ENCODE measurements at places on chromosomes 1 and 21. TPM values are rescaled to one million over a fixed set of nuclear protein-coding genes. Genes with fewer than 3 reads are reported as not detected.

DNA sequence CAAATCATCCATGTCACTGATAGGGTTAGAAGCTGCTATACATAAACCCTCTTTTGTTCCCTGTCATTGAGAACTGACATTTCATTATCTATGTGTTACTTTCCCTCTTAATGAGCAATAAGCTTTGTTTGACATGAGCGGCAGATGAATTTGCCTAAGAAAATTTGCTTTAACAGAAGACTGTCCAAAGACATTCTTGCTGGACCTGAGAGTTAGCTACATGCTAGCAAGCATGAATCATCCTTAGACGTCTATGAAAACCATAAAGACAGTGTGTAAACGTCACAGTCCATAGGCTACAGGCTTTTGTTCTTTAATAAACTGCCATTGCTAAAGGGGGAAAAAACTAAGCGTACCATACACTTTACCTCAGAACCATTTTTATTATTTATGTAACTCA, 73.1 kb downstream of the TNFSF4 start:
- H3K4me1 ChIP-seq: no peaks in the 10 kb centered on the region
- no peak overlapping the region for H3K4me3 ChIP-seq
- no peak overlapping the region for H3K27ac ChIP-seq
- H3K36me3 ChIP-seq: no peaks in the 10 kb centered on the region
- no peak for DNase-seq
- H3K27me3 ChIP-seq: no peaks in the 10 kb centered on the region

GRCh38 chr21:46161633-46162592, 6.5 kb upstream of the FTCD start:
- H3K36me3 ChIP-seq: no peaks in the 10 kb centered on the region
- no peak overlapping the region for H3K27ac ChIP-seq
- peaks cover 25% of the 10 kb centered on the region for H3K27me3 ChIP-seq
- no peak for DNase-seq

DNA sequence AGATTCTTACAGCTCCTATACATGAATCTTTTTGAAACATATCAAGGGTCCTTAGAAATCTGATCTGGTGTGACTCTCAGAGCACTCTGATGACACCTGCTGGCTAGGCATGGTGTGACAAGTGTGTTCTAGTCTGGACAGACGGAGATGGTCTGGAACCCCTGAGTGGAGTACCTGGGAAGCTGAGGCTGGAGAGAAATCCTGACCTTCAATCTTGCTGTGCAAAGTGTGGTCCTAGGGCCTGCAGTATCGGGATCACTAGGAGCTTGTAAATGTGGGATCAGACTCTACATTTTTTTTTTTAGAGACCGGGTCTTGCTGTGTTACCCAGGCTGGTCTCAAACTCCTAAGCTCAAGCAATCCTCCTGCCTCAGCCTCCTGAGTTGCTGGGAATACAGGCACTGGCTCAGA, 78.6 kb upstream of the SOD1 start:
- H3K27ac ChIP-seq: no peak overlapping the region
- no peak overlapping the region for H3K4me3 ChIP-seq
- no peaks in the 10 kb centered on the region for H3K27me3 ChIP-seq
- H3K4me1 ChIP-seq: no peaks in the 10 kb centered on the region
- peak; percentile 67 for DNase-seq

PIGP gene
- total RNA-seq: 36.7 TPM

- peaks cover 13% of the 10 kb centered on the region for H3K27me3 ChIP-seq
- H3K4me3 ChIP-seq: no peak overlapping the region
- DNase-seq: no peak
- no peak overlapping the region for H3K27ac ChIP-seq
Observed at GRCh38 chr1:18182398-18183160, 75.0 kb downstream of the IGSF21 start.

TP73 gene
- 2.2 TPM for total RNA-seq

OR2T35 gene
- total RNA-seq: not detected

- H3K4me3 ChIP-seq: no peak overlapping the region
- DNase-seq: no peak
- H3K27me3 ChIP-seq: no peaks in the 10 kb centered on the region
- H3K4me1 ChIP-seq: peaks cover 23% of the 10 kb centered on the region
- H3K27ac ChIP-seq: peak overlapping the region; percentile 58
Observed at GRCh38 chr1:229196404-229197264, 74.3 kb upstream of the RAB4A start.

DNA sequence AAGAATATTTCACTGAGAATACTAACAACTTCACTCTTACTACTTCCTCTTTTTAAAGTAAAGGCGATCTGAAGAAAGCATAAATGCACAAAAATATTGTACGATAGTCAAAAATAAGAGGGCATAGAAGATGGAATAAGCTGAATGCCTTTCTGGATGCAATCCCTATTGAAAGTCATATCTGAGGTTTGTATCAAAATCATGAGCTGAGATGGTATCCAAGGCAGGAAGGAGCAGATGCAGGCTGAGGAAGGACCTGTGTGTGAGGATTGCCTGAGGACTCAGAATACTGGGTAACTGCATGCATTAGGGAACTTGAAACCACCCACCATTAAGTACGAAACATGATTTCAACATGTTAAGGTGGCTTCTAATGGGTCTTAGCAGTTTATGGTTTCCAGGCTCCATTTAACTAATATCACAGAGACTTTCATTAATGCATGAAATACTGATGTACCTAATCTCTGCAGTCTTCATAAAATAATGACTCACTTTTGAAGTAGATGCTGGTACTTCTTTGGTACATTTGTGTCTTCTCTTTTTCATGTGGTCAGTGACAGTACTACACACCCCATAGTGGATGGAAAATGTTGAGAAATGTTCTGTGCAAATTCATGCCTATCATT, 29.6 kb upstream of the RGS1 start:
- peaks cover 30% of the 10 kb centered on the region for H3K4me1 ChIP-seq
- no peak overlapping the region for H3K4me3 ChIP-seq
- no peaks in the 10 kb centered on the region for H3K27me3 ChIP-seq
- no peak overlapping the region for H3K27ac ChIP-seq
- H3K36me3 ChIP-seq: no peaks in the 10 kb centered on the region

FASLG gene
- total RNA-seq: not detected

GRCh38 chr21:26282058-26282457, 111.5 kb upstream of the APP start:
- no peaks in the 10 kb centered on the region for H3K36me3 ChIP-seq
- H3K4me1 ChIP-seq: no peaks in the 10 kb centered on the region
- H3K27ac ChIP-seq: no peak overlapping the region
- DNase-seq: no peak

FTCD gene
- total RNA-seq: not detected

LRRN2 gene
- not detected for total RNA-seq

DNA sequence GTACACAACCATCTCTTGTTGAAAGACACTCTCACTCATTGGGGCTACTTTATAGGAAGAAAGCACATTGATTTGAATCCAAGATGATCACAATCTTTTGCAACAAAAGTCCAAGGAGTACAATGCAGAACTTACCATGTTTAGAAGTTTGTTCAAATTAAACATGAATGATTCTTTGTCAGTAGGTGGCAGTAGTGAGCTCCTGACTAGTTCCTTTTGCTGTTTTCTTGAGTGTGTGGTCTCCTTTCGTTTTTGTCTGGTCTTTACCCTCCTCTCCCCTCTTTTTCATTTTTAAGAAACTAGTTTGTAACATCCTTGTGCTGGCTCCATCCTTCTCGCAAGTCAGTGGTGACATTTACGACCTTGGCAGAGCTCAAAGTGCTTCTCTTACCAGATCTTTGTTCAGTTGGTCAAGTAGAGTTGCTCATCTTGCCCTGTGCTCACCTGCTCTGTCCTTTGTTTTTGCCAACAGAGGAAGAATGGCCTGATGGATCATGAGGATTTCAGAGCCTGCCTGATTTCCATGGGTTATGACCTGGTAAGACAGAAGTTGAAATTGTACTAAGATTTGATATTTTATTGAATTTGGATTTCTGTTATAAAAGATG, 35.7 kb upstream of the MTR start:
- no peaks in the 10 kb centered on the region for H3K36me3 ChIP-seq
- H3K27me3 ChIP-seq: no peaks in the 10 kb centered on the region
- no peak overlapping the region for H3K27ac ChIP-seq

MAP1LC3C gene
- not detected for total RNA-seq

DNA sequence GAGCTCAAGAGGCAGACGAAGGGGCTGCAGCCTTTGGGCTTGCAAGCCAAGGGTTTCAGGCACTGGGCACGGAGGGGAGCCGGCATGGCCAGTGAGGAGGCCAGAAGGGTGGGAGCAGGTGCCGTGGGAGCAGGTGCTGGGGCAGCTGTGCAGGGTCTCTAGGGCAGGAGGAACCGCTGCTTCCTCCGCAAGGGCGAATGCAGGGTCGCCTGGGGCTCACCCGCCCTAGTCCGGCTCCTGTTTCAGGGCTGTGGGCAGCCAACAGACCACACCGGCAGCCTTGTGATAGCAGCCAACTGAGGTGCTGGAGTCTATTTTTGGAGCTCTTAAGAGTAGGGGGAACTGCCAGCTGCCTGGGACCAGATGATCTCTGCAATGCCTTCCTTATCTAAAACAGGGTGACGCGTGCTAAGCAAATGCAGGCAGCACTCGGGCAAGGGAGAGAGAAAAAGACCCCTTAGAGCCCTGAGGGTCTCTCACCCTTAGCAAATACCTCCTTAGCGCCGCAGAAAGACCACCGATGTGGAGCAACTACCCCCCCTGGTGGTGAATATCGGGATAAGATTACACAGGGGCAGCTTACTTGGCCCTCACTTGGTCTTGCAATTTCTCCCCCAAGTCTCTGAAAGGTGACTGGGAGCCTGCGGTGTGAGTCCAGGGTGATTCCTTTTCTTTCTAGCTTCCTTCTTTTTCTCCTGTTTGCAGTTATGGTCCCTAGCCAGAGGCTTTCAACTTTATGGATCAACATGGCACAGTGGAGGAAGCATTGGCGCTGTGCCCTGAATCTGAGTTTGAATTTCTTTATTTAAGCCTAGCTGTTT, 20.7 kb upstream of the MAPKAPK2 start:
- H3K4me3 ChIP-seq: no peak overlapping the region
- no peak overlapping the region for H3K27ac ChIP-seq
- H3K27me3 ChIP-seq: peaks cover 6% of the 10 kb centered on the region
- DNase-seq: peak; percentile 69

DNA sequence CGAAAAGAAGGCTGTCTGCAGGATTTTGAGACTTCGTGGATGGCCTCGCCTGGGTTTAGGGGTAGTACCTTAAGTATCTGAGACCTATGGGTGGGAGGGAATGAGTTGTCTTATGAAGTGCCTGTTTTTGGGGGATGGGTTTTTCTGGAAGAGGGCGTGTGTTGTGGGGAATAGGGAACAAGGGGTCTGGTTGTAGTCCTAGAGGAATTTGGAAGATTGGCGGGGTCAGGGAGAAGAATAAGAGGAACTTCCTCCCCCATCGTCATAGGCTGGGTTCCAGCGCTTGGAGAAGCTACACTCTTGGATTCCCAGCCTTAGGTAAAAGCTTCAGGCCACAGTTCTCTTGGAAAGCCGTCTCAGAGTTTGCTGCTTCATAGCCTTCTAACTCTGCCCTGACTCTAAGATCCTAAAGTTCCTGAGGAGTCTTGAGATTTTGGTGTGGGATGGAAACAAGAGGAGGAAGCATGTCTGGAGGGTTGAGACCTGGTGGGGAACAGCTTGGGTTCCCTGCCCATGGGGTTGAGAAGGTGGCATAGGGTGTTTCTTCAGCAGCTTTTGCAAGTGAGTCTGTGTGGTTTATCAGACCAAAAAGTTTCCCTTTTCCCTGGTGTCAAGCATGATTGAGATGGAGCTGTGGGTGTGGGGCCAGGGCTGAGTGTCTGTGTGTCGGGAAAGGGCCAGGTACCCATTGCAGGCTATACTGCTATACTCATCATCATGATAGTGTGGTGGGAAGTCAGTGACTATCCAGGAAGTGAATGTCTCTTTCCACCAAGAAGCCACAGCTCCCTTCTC, 1.8 kb downstream of the VANGL2 start:
- H3K27me3 ChIP-seq: no peaks in the 10 kb centered on the region
- peaks cover 17% of the 10 kb centered on the region for H3K4me1 ChIP-seq
- H3K27ac ChIP-seq: no peak overlapping the region
- DNase-seq: no peak
- no peak overlapping the region for H3K4me3 ChIP-seq
- peaks cover 2% of the 10 kb centered on the region for H3K36me3 ChIP-seq

DNA sequence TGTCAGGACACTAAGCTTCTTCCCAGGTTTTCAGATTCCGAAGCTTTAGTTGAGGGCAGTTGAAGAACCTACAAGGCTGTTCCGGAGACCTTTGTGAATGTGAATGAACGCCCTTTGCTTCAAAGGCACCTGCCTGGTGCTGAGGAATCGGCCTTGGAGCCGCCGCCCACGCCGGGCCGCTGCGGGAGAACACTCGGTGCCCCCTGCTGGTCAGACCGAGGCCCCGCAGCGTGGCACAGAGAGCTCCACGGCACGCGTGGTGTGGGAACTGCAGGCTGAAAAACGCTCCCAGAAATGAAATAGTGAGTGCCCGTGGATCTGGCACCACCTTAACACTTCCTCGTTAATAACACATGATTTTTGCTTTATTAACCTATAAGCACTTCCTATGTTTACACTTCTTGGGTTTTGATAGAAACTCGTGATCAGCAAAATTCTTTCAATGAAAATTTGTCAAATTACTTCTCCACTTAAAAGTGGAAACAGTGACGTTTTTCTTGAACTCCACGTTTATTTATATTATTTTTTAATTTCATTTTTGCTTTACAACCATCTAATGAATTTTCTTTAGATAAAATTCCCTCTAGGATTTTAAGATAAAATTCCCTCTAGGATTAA, 460.6 kb downstream of the DSCAM start:
- H3K4me1 ChIP-seq: no peaks in the 10 kb centered on the region
- no peak overlapping the region for H3K27ac ChIP-seq
- DNase-seq: no peak

LCE1B gene
- total RNA-seq: not detected

ANGPTL3 gene
- not detected for total RNA-seq

DNA sequence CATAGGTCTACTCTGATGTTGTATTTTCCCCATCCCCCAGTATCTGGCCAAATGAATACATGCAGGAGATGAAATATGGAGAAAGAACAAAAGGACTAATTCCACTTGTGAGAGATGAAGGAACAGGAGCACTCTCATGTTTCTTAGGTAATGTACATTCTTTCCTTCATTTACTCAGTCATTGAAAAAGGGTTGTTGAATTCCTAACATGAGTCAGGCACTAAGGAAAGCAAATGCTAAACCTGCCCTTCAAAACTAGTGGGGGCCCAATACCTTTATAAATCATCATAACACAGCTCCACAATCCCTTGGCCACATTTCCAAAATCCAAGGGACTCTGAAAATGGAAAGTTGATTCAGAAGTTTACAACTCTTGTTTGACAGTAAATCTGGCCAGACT, 94.3 kb downstream of the DIRAS3 start:
- H3K27ac ChIP-seq: no peak overlapping the region
- no peak overlapping the region for H3K4me3 ChIP-seq
- DNase-seq: no peak

- peaks cover 93% of the 10 kb centered on the region for H3K36me3 ChIP-seq
- peak; percentile 95 for DNase-seq
- H3K27ac ChIP-seq: peak overlapping the region; percentile 95
- peaks cover 81% of the 10 kb centered on the region for H3K4me1 ChIP-seq
- H3K27me3 ChIP-seq: no peaks in the 10 kb centered on the region
Observed at GRCh38 chr1:16145662-16146278, 10.1 kb downstream of the EPHA2 start.

GRCh38 chr1:36829066-36829465, 205.2 kb downstream of the GRIK3 start:
- H3K27ac ChIP-seq: no peak overlapping the region
- H3K36me3 ChIP-seq: no peaks in the 10 kb centered on the region
- no peak for DNase-seq
- H3K4me1 ChIP-seq: no peaks in the 10 kb centered on the region
- no peak overlapping the region for H3K4me3 ChIP-seq

GRCh38 chr1:202251424-202252256, 58.0 kb downstream of the LGR6 start:
- H3K27ac ChIP-seq: no peak overlapping the region
- no peaks in the 10 kb centered on the region for H3K36me3 ChIP-seq
- no peak overlapping the region for H3K4me3 ChIP-seq
- DNase-seq: no peak

ZNF593OS gene
- 0.24 TPM for total RNA-seq
